ENCODE measurements at places on chromosomes 2 and 18. TPM values are rescaled to one million over a fixed set of nuclear protein-coding genes. Genes with fewer than 3 reads are reported as not detected.

- H3K27ac ChIP-seq = peak overlapping the region; percentile 98
- H3K27me3 ChIP-seq = no peaks in the 10 kb centered on the region
- no peaks in the 10 kb centered on the region for H3K4me1 ChIP-seq
- H3K4me3 ChIP-seq = peak overlapping the region; percentile 92
- H3K36me3 ChIP-seq = no peaks in the 10 kb centered on the region
- DNase-seq = peak; percentile 26
Observed at GRCh38 chr2:170930131-170930990, 1.3 kb downstream of the GORASP2 start.

DNA sequence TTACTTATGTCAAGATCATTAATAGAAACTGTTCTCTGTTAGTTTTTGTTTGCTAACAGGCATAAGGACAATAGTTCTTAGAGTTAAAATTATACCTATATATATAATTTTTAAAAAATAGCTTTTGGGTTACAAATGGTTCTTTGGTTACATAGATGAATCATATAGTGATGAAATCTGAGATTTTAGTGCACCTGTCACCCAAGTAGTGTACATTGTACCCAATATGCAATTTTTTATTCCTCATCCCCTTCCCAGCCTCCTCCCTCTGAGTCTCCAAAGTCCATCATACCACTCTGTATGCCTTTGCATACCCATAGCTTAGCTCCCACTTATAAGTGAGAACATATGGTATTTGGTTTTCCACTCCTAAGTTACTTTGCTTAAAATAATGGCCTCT lies 26.4 kb downstream of the SLC4A1AP start:
- no peak for DNase-seq
- no peak overlapping the region for H3K27ac ChIP-seq
- H3K36me3 ChIP-seq = no peaks in the 10 kb centered on the region
- no peaks in the 10 kb centered on the region for H3K27me3 ChIP-seq

GRCh38 chr2:146481629-146482028 lies 1363.2 kb upstream of the ACVR2A start:
- H3K4me1 ChIP-seq = no peaks in the 10 kb centered on the region
- H3K4me3 ChIP-seq = no peak overlapping the region
- DNase-seq = no peak
- H3K36me3 ChIP-seq = no peaks in the 10 kb centered on the region
- no peaks in the 10 kb centered on the region for H3K27me3 ChIP-seq
- no peak overlapping the region for H3K27ac ChIP-seq

- DNase-seq = no peak
- H3K27ac ChIP-seq = no peak overlapping the region
- no peaks in the 10 kb centered on the region for H3K27me3 ChIP-seq
- H3K4me1 ChIP-seq = no peaks in the 10 kb centered on the region
- no peaks in the 10 kb centered on the region for H3K36me3 ChIP-seq
Observed at GRCh38 chr2:214322662-214323061, 88.2 kb upstream of the VWC2L start.

- H3K4me1 ChIP-seq = no peaks in the 10 kb centered on the region
- no peaks in the 10 kb centered on the region for H3K36me3 ChIP-seq
- no peak overlapping the region for H3K4me3 ChIP-seq
- H3K27me3 ChIP-seq = no peaks in the 10 kb centered on the region
- H3K27ac ChIP-seq = no peak overlapping the region
Observed at GRCh38 chr2:226227341-226227740, 572.3 kb downstream of the IRS1 start.

GRCh38 chr2:64632835-64633819 lies 20.6 kb downstream of the SERTAD2 start:
- no peak for DNase-seq
- no peaks in the 10 kb centered on the region for H3K27me3 ChIP-seq
- no peaks in the 10 kb centered on the region for H3K36me3 ChIP-seq

- DNase-seq = no peak
- no peaks in the 10 kb centered on the region for H3K4me1 ChIP-seq
- H3K4me3 ChIP-seq = no peak overlapping the region
- H3K27me3 ChIP-seq = no peaks in the 10 kb centered on the region
- H3K27ac ChIP-seq = no peak overlapping the region
Observed at GRCh38 chr2:127792805-127793204, 18.2 kb downstream of the WDR33 start.

- DNase-seq = no peak
- no peaks in the 10 kb centered on the region for H3K27me3 ChIP-seq
- H3K4me1 ChIP-seq = peaks cover 5% of the 10 kb centered on the region
- no peak overlapping the region for H3K4me3 ChIP-seq
- H3K27ac ChIP-seq = peak overlapping the region; percentile 4
Observed at GRCh38 chr2:108614043-108614545, 79.8 kb downstream of the LIMS1 start.

DNA sequence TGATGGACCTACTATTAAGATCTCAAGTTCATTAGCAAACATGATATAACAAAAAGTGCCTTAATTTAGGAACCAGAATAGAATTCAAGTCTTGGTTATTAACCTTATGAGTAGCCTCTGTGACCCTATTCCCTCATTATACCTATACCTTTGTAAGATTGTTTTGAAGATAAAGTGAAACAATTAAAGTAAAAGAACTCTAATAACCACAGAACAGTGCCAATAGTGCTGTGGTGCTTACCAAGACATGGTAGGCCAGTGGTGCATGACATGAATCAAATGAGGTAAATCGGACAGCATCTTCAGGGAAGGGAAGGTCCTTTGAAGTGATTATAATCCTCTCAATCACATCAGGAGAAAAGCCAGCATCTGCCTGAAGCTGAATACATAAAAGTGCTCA lies 36.4 kb downstream of the METTL4 start:
- no peaks in the 10 kb centered on the region for H3K27me3 ChIP-seq
- no peak for DNase-seq
- H3K36me3 ChIP-seq = no peaks in the 10 kb centered on the region
- H3K4me3 ChIP-seq = no peak overlapping the region

DNA sequence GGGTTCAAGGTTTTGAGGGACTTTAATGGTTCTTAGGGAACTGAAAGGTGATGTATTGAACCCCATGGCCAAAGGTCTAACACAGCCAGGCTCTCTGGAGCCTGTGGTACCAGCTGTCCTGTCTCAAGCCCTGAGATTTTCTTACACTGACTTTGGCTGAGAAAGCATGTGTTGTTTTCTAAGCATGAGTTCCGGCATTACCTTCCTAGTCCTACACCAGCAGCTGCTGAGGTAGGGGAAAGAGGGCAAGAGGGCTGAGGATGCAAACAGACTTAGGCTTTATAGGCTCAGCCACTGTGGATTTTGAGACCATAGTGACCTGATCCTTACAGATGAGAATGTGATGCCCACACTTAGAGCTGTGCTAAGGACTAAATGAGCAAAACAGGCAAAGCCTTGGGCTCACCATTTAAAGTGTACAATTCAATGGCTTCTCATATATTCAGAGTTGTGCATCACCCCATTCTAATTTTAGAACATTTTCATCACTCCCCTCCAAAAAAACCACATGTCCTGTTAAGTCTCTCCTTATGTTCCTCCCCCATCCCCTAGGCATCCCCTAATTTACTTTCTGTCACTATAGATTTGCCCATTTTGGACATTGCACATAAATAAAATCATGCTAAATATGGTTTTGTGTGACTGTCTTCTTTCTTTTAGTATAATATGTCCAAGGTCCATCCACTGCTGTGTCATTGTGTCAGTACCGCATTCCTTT lies 99.7 kb upstream of the OTOS start:
- no peak overlapping the region for H3K4me3 ChIP-seq
- no peak for DNase-seq
- H3K36me3 ChIP-seq = no peaks in the 10 kb centered on the region
- H3K27ac ChIP-seq = no peak overlapping the region

- no peaks in the 10 kb centered on the region for H3K4me1 ChIP-seq
- no peaks in the 10 kb centered on the region for H3K27me3 ChIP-seq
- no peak overlapping the region for H3K4me3 ChIP-seq
- no peaks in the 10 kb centered on the region for H3K36me3 ChIP-seq
- no peak overlapping the region for H3K27ac ChIP-seq
- no peak for DNase-seq
Observed at GRCh38 chr2:163374282-163374681, 361.5 kb downstream of the FIGN start.

- no peaks in the 10 kb centered on the region for H3K36me3 ChIP-seq
- no peak overlapping the region for H3K4me3 ChIP-seq
- no peak for DNase-seq
Observed at GRCh38 chr2:196294516-196294909, 123.1 kb upstream of the STK17B start.

DNA sequence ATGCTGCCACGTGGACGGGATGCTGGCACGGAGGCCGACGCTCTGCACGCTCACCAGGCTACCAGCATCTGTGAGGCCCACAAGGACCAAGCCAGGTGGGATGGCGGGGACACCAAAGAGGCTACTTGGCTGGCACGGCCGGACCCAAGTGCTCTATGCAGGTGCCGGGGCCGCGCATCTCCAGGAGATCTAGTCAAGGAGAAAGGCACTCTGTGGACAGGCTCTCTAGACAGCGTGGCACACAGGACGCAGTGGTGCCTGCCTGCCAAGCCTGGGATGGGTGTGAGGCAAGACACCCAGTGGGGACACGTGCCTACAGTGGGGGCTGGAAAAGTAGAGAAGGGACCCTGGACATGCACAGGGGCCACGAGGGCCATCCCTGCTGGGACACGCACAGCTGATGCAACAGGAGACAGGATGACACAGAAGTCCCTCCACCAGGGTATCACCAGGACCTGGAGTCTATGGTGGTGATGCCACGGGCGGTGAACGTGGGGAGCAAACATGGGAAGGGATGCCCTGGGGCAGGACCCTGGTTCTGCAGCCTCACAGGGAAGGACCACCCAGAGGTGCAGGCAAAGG lies 28.5 kb downstream of the ZNF516 start:
- no peak for DNase-seq
- H3K27ac ChIP-seq = no peak overlapping the region
- H3K27me3 ChIP-seq = no peaks in the 10 kb centered on the region
- H3K4me1 ChIP-seq = no peaks in the 10 kb centered on the region

DNA sequence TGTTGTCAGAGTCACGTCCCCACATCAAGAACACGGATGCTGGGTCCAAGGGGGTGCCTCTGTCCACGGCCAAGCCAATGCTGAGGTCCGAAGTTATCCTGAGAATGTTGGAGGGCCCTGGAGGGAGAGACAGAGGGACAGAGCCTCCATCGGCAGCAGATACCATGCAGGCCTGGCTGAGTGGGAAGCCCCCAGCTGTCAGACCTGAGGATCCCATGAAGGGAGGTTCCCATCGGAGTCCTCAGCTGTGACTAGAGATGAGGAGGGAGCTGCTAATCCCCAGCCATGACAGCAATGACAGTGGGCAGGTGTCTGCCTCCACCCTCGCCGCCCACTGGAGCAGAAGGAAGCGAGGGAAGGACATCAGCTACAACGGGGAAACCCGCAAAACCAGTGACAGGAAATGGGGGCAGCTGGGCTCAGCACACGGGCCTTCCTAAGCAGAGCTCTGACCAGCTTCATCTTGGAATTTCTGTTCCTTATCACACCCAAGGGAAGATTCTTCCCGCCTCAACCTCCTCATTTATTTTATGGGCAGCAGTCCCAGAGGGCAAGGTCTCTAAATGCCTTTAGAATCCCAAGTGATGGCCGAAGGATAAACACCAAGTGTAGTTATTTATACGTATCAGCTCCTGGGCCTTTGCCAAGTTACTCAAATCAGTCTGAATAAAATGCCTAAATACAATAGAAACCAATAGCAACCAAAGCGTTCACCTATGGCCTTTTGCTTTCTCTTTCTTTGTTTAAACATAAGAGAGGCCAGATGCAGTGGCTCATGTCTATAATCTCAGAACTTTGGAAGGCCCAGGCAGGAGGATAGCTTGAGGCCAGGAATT lies 32.2 kb downstream of the FAM178B start:
- no peaks in the 10 kb centered on the region for H3K27me3 ChIP-seq
- H3K36me3 ChIP-seq = no peaks in the 10 kb centered on the region
- H3K4me1 ChIP-seq = peaks cover 19% of the 10 kb centered on the region
- no peak for DNase-seq

DNA sequence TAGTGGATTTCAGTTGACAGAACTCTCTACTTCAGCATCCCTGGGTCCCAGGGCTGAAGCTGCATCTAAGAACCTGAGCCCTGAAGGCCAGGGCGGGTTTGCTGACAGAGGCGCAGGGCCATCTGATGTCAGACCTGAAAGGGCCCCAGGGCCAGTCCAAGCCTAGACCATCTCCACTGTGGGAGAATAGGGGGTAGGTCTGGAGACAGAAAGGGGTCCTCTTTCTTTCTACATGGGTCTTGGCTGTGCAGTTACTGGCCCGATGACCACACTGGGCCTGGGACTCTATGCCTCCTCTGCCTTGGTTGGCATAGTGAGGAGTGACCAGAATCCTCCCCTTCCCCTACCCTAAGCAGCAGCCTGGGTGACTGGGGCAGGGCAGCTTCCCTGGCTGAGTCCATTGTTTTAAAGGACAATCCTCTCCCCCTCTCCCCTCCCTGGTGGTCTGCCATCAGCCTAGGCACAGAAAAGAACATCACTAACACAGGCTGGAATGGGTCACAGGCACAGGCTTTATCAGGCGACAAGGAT lies 34.5 kb downstream of the HS1BP3 start:
- H3K27me3 ChIP-seq = no peaks in the 10 kb centered on the region
- H3K4me3 ChIP-seq = no peak overlapping the region
- DNase-seq = peak; percentile 39
- H3K27ac ChIP-seq = peak overlapping the region; percentile 97
- peaks cover 44% of the 10 kb centered on the region for H3K4me1 ChIP-seq

DNA sequence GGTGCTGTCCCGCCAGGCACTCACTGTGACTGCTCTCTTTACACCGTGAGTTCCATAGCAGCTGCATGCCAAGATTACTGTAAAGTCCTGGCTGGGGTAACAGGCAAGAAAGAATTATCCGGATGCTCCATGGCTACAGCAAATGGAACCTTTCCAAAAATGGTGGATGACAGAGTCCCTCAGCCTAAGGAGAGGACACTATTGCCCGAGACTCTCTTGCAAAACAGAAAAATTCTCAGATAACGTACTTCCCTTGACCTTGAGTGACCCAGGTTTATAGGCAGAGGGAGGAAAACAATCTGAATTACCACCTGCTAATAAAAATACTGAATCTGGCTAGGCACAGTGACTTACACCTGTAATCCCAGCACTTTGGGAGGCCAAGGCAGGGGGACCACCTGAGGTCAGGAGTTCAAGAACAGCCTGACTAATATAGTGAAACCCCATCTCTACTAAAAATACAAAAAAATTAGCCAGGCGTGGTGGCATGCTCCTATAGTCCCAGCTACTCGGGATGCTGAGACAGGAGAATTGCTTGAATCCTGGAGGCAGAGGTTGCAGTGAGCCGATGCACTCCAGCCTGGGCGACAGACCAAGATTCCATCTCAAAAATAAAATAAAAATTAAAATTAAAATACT lies 4.5 kb downstream of the CYS1 start:
- no peak overlapping the region for H3K27ac ChIP-seq
- no peak overlapping the region for H3K4me3 ChIP-seq
- peaks cover 6% of the 10 kb centered on the region for H3K4me1 ChIP-seq
- no peaks in the 10 kb centered on the region for H3K27me3 ChIP-seq
- no peak for DNase-seq

Gene SUMO1
- 68.5 TPM for total RNA-seq

Gene IL37
- not detected for total RNA-seq

Gene MYO3B
- total RNA-seq = 0.15 TPM

Gene LYG2
- not detected for total RNA-seq

Gene SNX17
- total RNA-seq = 109 TPM

Gene C1QL2
- total RNA-seq = 0.66 TPM

Gene MCEE
- total RNA-seq = 16.0 TPM

Gene ACMSD
- not detected for total RNA-seq

Gene HOXD12
- not detected for total RNA-seq
